Breast epithelium (tissue), 4 donors: ENCODE measurements at places on chromosomes 3 and 15. TPM values are rescaled to one million over a fixed set of nuclear protein-coding genes. Genes with fewer than 3 reads are reported as not detected.

DNA sequence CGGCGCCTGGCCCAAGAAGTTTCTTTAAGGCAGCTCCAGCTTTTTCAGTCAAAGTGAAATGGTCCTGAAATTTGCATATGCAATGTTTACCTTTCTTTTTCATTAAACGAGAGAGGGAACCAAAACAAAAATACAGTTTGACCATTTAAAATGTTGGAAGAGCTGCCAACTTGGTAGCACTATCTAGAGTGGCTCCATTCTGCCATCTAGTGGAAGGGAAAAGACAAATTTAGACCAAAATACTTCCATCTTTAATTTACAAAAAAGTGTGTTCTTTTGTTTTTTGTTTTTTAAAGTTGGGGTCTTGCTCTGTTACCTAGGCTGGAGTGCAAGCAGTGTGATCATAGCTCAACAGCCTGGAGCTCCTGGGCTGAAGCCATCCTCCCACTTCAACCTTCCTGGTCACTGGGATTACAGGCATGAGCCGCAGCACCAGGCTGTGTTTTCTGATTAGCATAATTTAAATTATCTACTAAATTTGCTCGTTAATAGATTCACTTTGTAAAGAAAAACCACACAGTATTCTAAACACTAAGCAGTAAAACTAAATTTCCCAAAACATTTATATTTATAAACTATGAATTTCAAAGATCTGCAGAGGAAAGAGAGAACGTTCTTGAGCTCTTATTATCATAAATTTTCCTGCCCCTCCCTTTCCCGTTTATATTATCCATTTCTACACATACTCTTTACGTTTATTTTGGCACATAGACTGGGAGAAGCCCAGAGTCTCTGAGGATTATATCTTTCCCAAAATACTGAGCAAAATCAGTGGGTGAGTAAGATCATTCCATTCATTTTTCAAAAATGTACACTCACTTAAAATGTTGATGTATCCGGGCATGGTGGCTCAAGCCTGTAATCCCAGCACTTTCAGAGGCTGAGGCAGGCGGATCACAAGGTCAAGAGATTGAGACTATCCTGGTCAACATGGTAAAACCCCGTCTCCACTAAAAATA lies 15.4 kb upstream of the RFC4 start:
- no peak overlapping the region for H3K27ac ChIP-seq
- H3K27me3 ChIP-seq = no peaks in the 10 kb centered on the region
- no peak for DNase-seq
- no peaks in the 10 kb centered on the region for H3K4me1 ChIP-seq
- no peaks in the 10 kb centered on the region for H3K36me3 ChIP-seq

GRCh38 chr3:134314588-134315285 lies 59.5 kb downstream of the AMOTL2 start:
- peaks cover 17% of the 10 kb centered on the region for H3K4me1 ChIP-seq
- H3K36me3 ChIP-seq = no peaks in the 10 kb centered on the region
- H3K27me3 ChIP-seq = no peaks in the 10 kb centered on the region
- H3K27ac ChIP-seq = peak overlapping the region; percentile 88
- no peak for DNase-seq
- H3K4me3 ChIP-seq = no peak overlapping the region

DNA sequence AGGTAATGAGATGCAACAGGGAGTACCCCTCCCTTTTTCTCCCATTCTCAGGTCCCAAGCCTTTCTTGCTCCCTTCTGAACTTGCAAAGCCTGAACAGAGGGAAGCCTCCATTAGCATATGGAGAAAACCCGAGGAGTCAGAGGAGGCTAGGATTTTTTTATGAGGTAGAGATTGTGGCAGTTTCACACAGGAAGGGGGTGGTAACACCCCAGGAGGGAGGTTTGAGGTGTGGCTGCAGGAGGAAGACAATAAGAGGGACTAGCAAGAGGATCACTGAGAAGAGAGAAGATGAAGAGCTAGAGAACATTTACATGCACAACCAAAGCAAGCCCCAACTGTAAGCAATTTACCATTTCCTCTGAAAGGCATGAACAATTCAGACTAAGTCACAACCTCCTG lies 322.7 kb downstream of the SV2B start:
- H3K27ac ChIP-seq = no peak overlapping the region
- H3K4me1 ChIP-seq = no peaks in the 10 kb centered on the region
- no peak overlapping the region for H3K4me3 ChIP-seq
- no peaks in the 10 kb centered on the region for H3K27me3 ChIP-seq

DNA sequence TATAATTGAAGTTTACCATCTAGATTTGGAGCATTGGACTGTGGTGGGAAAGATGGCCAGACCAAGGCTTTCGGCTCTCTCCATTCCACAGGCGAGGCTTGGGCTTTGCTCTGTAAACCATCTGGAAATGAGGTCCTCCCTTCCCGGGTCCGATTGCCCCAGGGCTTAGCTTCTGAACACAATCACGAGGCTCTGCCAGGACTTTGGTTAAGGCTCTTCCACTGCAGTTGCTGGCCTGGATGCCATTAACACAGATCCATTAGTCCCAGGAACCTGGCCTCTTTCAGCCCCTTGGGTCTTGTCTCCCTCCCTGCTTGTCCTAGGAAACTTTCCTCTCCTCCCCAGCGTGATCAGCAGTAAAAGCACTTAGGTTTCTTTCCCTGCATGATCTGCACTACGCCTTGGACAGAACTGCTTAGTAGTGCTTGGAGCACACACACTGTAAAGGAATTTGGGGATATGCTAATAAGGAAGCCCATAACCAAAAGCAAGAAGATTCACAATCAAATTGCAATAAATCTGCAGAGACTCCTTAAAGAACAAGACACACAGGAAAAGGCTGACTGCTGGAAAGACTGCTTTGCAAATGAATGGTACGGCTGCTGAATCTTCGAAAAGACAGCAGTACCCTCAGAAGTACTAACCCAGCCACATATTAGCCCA lies 154.3 kb downstream of the ECT2 start:
- DNase-seq = no peak
- H3K27me3 ChIP-seq = no peaks in the 10 kb centered on the region
- H3K4me3 ChIP-seq = no peak overlapping the region
- no peaks in the 10 kb centered on the region for H3K36me3 ChIP-seq
- H3K27ac ChIP-seq = no peak overlapping the region
- no peaks in the 10 kb centered on the region for H3K4me1 ChIP-seq

DNA sequence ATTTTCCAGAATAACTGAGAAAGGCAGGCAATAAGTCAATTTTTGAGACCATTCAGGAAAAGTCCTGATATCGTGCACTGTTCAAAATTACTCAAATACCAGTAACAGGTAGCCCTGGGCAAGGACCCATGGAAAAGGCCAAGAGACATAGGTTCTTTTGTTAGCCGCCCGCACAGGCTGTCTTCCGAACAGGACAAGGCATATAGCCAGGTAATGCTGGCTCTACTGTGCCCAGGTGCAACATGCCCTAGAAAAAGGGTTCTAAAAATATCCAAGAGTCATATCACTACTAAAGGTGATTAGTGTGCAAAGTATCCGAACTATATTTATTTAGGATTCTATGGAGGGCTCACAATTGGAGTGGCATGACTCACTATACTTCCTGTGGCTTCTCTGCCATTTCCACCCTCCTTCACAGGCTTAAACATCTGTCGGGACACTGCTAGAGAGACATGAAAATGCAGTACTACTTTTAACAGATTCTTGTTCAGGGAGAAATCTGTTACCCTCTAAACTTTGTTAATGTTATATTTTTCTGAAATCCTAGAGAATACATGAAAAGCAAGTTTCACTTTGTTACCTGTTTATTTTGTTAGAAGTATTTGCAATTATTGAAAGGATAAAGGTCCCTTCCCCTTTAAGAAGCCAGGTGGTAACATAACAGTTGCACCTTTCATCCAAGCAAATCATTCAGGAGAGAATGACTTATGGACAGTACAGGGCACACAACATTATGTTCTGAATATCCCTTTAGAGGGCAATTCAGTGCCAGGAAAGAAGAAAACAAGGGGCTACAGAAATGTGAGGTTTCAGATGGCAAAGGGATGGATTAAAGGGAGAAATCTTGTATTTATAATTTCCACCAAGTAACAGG lies 293.3 kb upstream of the THBS1 start:
- no peaks in the 10 kb centered on the region for H3K36me3 ChIP-seq
- no peaks in the 10 kb centered on the region for H3K27me3 ChIP-seq
- no peaks in the 10 kb centered on the region for H3K4me1 ChIP-seq
- no peak overlapping the region for H3K27ac ChIP-seq

- no peak for DNase-seq
- no peaks in the 10 kb centered on the region for H3K27me3 ChIP-seq
- H3K4me1 ChIP-seq = peaks cover 5% of the 10 kb centered on the region
- H3K27ac ChIP-seq = peak overlapping the region; percentile 62
These were observed 97.6 kb upstream of the STRIT1 start for GRCh38 chr3:155391104-155391503.

DNA sequence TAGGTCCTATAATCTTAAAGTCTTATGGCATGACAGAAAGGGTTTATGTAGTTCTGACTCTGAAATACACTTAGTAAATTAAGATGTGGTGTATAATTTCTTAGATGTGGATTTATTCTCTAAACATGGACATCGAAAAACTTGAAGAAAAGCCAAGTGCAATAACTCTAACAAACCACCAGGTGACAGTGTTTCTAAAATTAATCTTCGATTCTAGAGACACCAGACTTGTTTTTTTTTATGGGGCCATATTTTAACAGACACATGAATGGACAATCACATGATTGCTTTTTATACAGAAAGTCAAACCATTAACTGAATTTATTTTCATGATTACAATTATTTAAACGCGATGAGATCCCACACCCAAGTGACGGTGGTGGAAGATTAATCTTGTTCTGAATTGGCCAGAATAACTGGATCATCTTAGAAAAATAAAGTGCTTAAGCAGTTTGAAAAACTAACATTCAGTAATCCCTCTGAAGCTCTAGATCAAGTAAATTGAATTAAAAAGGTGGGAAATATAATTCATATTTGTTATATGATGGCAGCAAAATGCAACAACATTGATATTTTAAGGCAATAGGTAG lies 305.1 kb downstream of the LSAMP start:
- no peak overlapping the region for H3K27ac ChIP-seq
- H3K4me1 ChIP-seq = no peaks in the 10 kb centered on the region
- H3K36me3 ChIP-seq = no peaks in the 10 kb centered on the region
- H3K27me3 ChIP-seq = no peaks in the 10 kb centered on the region

- no peak overlapping the region for H3K27ac ChIP-seq
- no peak for DNase-seq
- H3K36me3 ChIP-seq = no peaks in the 10 kb centered on the region
- H3K4me3 ChIP-seq = no peak overlapping the region
- H3K4me1 ChIP-seq = no peaks in the 10 kb centered on the region
- H3K27me3 ChIP-seq = no peaks in the 10 kb centered on the region
These were observed 199.2 kb downstream of the BCHE start for GRCh38 chr3:165638034-165638433.

DNA sequence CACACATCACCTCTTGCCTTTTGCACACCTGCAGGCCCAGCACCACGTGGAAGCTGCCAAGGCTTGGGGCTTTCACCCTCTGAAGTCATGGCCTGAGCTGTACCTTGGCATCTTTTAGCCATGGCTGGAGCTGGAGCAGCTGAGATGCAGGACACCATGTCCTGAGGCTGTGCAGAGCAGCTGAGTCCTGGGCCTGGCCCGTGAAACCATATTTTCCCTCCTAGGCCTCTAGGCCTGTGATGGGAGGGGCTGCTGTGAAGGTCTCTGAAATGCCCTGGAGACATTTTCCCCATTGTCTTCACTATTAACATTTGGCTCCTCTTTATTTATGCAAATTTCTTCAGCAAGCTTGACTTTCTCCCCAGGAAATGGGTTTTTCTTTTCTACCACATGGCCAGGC lies 41.9 kb upstream of the PEX5L start:
- no peaks in the 10 kb centered on the region for H3K27me3 ChIP-seq
- H3K27ac ChIP-seq = no peak overlapping the region
- H3K4me3 ChIP-seq = no peak overlapping the region
- no peak for DNase-seq

GRCh38 chr3:60294181-60294580 lies 957.1 kb downstream of the FHIT start:
- no peaks in the 10 kb centered on the region for H3K36me3 ChIP-seq
- no peak overlapping the region for H3K4me3 ChIP-seq
- no peak for DNase-seq
- no peaks in the 10 kb centered on the region for H3K27me3 ChIP-seq
- no peak overlapping the region for H3K27ac ChIP-seq

GRCh38 chr3:120101624-120102023 lies 7.4 kb upstream of the GSK3B start:
- DNase-seq = no peak
- no peaks in the 10 kb centered on the region for H3K27me3 ChIP-seq
- H3K4me3 ChIP-seq = no peak overlapping the region
- H3K36me3 ChIP-seq = no peaks in the 10 kb centered on the region
- H3K4me1 ChIP-seq = no peaks in the 10 kb centered on the region

The ABCF3 gene
- total RNA-seq = 71.8 TPM

The SLC28A2 gene
- total RNA-seq = not detected

The SYNPR gene
- not detected for total RNA-seq

The ATP8B4 gene
- 7.9 TPM for total RNA-seq
